ENCODE measurements at places on chromosomes 1 and 21.

DNA sequence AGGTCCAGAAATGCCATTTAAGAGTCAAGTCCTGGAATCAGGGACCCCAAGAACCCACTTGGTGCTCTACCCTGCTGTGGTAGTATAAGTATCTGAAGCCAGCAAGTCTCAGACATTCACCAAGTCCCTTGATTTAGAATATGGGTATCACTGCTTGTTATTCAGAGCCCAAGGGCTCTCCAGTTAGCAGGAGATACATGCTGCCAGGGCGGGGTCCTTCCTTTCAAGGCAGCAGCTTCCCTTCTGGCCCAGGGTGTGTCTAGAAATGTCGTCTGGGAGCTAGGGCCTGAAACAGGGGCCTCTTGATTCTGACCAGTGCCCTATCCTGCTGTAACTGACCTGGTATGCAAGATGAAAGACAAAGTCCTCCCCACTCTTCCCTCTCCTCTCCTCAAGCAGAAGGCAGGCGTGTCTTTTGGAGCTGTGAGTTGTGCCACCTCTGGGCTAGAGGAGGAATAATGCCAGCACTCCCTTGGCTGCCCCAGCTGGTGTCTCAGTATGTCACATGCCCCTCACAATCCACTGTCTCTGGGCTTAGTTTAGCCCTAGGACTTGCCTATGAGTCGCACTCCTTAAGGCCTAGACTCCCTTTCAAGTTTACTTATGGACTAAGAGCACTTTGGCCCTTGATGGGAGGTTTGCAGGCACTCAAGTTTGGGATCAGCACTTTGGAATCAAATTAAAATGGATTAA lies 200.2 kb downstream of the MRPL39 start:
- DNase-seq = no peak

DNA sequence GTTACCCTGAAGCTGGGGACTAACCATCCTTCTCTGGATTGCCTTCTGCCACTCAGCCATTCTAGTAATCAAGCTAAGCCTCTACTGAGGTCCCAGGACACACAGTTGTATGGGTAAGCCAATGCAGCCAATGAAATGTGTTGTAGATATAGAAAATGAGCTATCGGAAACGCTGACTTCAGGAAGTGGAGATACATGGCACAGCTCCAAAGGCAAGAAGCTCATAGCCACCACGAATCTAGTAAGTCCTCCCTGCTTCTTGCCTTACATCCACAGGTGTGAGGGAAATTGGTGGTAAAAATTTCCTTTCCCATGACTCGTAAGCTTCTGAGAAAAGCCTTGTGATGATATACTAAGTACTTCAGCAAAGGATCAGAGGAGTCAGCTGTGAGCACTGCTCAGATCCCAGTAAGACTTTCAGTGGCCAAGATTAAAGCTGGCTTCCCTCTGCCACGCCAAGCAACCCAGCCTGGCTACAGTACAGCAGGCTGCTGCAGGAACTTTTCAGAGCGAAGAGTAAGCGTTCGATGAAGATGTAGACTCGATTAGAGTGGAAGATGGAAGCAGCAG lies 117.7 kb downstream of the SIM2 start:
- no peak for DNase-seq

DNA sequence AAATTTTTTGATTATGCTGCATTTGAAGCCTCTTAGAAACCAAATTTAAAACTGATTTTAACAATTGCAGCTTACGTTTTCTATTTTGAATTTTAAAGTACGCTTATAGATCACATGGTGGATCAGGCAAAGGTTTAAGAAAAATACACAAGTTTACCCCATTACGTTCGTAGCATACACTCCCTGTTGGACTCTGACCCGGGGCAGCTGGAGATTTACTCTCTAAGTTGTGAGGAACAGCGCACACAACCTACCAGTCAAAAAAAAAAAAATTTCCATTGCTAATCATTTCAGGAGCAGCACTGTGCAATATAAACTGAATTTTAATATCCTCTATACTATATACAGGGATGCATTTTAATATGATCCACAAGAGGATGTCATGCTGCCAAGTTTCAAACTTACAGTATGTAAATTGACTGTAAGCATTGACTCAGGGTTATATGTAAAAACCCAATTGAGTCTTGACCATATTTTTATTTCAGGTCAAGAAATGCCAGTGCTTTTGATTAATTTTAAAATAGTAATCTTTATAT lies 20.4 kb downstream of the CSDE1 start:
- no peak for DNase-seq

- DNase-seq = no peak
Measured at GRCh38 chr1:103365860-103366569, 159.5 kb upstream of the RNPC3 start.

DNA sequence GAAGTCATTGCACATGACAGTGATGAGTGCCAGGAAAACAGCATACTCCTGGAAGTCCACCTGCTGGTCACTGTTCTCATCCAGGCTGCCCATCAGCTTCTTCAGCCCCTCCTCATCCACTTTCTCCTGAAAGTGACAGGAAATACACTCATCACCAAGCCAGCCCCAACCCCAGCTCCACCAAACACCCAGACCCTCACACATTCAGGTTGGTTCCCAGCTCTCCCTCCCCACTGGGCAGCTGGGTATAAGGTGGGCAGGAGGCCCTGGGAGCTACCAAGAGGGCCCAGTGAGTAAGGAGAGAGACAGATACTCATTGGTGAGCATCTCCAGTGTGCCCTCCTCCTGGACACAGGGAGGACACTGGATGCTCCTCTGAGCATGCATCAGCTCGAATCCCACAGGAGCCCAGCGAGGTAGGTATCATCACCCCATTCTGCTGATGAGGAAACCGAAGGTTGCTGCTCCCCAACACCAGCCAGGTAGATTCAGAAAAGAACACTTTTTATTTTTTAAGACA lies 4.1 kb downstream of the S100A2 start:
- no peak for DNase-seq

GRCh38 chr1:161190962-161191521 lies 7.8 kb downstream of the ADAMTS4 start:
- no peak for DNase-seq

- no peak for DNase-seq
Measured at GRCh38 chr1:151882466-151882865, 26.8 kb downstream of the THEM4 start.

GRCh38 chr1:2312515-2313301 lies 78.6 kb downstream of the MORN1 start:
- no peak for DNase-seq

DNA sequence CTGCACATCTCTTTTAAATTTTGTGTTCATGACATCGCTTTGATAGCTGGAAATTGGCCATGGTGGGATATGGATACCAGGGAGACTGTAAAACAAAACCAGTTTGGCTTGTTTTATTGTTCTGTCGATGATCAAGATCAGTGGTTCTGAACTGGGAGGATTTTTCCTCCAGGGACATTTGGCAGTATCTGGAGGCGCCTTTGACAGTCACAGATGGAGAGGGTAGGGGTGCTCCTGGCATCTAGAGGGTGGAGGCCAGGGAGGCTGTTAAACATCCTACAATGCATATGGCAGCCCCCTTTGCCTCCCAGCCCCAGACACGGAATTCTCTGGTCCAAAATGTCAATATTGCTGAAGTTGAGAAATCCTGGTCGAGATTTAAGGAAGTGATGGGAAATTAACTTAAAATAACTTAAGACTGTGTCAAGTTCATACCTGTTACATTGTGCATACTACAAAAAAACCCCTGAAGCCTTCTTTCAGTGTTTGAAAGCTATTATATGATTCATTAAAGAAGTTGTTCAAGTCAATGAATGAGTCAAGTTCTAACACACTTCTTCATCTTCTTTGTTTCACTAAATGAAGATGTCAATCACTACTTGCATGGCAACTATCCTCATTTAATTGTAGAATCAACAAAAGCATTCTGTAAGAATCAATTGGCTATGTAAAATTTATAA lies 150.9 kb downstream of the KCNJ6 start:
- no peak for DNase-seq

DNA sequence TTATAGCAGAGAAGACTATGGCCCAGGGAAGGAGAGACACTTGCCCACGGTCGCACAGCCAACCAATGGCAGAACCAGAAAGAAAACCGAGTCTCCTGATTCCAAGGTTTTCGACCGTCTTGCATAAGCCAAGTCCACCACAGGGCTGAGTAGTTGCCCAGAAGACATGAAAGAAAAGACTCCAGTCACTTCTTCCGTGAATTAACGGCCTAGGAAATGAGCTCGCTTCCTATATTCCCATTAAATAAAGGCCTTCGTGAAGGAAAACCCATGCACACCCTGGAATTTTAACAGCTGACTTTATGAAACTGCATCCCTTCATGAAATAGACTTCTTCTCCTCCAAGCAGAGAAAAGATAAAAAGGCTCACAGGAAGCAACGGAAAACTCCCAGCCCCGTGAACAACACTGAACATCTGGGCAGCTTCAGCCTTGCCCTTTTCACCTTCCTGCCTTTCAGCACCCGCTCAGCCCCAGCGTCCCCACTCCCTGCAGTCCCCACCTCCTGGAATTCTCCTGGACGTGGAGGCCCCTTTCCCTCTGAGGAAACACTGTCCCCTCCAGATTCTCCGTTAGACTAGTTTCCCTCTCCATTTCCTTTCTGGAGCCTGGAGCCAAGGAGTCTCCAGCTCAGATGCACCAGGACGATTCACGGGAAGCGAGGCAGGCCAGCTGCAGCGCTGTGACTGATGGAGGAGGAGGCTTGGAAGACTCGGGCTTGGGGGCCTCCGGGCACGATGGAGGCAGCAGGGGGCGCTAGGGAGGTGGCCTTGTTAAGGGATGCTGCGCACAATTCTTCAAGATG lies 2.7 kb upstream of the MYOC start:
- DNase-seq = peak; percentile 88

GRCh38 chr1:74596717-74597116 lies 76.9 kb downstream of the ERICH3 start:
- no peak for DNase-seq

DNA sequence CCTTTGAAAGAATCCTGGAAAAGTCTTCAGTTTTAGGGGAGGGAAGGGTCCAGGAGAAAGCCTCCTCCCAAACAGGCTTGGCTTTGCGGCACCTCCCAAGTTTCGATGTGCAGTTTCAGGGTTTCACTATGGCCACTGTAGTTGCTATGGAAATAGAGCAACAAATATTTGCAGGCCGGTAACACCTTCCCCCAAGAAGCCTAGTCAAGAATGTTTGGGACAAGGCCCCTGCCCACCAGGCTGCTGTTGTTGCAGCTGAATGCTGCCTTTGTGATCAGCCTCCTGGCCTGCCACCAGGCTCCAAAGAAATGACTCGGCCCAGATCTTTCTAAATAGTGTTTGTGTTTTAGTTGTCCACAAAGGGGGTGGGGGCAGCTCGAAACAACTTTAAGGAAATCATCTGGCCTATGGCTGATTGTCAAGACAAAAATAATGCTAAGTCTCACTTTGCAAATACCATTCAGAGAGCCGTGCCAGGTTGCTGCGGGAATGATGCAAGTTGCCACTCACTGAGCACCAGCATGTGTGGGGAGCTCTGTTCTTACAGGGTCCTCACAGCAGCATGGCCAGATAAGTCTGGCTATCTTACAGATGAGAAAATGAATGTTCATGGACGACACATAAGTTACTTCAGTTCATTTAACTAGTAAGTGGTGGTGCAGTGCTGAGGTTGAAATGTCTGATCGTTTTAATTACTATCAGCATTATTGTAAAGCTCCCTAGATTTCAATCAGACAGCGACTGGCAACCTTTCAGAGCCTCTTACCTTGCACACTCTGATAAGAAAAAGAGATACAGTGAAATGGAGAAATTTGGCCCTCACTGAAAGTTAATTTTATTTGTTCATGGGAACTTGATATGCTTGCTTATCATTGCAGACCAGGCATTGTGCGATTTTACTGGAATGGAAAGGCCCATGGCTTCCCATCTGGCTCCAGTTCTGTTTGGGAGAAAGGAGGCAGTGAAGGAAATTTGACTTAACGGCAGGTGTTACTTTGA lies 91.2 kb upstream of the JUN start:
- DNase-seq = no peak

GRCh38 chr1:29972421-29973053 lies 736.2 kb downstream of the PTPRU start:
- DNase-seq = no peak

- DNase-seq = no peak
Measured at GRCh38 chr1:68121536-68121935, 71.1 kb upstream of the DIRAS3 start.

DNA sequence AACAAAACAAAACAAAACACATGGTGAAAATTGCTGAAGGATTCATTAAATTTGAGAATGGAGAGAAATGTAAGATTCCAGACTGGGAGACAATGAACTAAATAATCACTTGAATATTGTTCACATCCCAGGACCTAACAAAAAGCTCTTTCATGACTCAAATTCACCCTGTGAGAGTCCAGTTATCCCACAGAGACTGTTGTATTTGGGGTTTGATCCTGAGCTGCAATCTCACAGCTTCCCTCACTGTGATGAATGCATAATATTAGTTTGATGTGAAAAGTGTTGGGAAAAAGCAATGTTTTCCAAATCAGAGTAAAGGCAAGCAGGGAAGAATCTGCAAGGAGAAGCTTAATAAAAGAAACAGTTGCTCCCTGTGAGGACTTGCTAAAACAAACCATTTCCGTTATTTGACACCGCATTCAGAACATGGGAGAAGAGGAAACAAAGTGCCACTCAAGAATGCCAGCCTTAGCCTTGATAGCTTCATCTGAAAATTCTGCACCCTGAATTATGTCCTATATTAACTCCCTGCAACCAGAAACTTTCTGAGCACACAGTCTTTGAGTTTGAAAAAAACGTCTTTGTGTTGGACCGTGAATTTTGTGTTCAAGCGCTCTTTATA lies 208.8 kb downstream of the DAB1 start:
- no peak for DNase-seq

- DNase-seq = no peak
Measured at GRCh38 chr1:94411237-94411636, 7.0 kb upstream of the ABCD3 start.

GRCh38 chr1:229058111-229058561 lies 212.8 kb upstream of the RAB4A start:
- DNase-seq = peak; percentile 43

DNA sequence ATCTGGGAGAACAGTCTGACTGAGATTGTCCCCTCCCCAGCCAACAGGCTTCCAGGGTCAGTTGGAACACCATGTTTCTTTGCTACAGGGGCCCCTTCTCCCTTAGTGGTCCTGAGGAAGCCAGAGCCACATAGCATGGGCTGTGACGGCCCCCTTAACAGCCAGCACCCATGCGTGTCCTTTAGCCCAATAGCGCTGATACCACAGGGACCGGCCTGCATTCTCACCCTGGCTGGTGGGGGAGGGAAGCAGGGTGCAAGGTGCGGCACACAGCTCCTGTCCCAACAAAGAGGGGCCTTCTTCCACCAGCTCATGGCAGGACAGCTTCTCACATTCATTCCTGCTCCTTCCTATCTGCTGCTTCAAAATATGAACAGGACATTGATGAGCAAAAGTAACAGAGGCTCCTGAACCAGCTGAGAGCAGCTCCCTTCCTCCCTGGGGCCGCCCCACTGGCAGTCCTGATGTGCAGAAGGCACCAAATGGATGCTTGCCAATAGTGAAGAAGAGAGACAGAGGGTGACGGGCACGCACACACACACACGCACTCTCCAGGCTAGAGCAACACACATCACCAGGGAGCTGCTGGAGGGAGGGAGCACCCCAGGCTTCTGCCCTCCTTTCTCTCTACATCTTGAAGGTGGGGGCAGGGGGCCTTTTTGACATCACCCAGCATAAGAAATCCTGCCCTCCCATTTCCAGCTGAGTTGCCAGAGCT lies 99.4 kb downstream of the CRYAA start:
- DNase-seq = no peak

Data from activated T-cell treated with anti-CD3 and anti-CD28 coated beads, Interleukin-2, amount 50 U/mL, for 48 hours (primary cell).